ENCODE measurements at places on chromosomes 7 and 10. TPM values are rescaled to one million over a fixed set of nuclear protein-coding genes. Genes with fewer than 3 reads are reported as not detected.

- DNase-seq: no peak
Observed at GRCh38 chr10:117928741-117929140, 118.0 kb downstream of the RAB11FIP2 start.

WAPL gene
- 61.5 TPM for total RNA-seq

- DNase-seq: no peak
Observed at GRCh38 chr7:156889089-156889488, 3.9 kb downstream of the LMBR1 start.

CALML5 gene
- not detected for total RNA-seq

DNA sequence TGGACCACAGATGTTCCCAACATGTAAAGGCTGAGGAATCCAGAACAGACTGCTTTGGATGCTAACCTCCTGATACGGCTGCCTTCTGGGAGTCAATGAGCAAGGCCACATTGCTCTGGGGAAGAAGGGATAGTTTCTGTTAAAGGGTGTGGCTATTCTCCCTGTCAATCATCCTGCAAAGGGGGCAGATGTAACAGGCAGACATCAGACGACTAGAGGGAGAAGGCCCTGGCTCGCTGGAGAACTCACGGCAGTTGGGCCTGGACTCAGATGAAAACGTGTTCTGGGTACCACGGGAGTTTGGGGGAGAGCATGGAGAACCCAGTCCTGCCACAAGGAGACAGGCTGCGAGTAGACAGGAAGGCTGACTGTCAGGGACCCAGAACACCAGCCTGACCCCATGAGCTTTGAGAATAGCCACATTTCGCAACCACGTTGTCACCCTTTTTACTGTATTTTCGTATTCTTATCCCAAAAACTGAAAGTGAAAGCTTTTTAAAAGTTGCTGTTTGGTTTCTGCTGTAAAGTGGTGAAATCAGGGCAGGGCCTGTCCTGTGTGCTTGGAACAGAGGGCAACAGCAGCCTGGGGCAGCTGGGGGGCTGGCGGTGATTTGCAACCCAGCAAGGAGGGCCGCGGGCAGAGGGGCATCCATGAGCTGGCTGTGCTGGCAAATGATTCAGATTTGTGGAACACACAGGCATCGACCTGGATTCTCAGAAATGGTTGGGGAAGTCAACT, 95.3 kb downstream of the MYOF start:
- DNase-seq: no peak

DNA sequence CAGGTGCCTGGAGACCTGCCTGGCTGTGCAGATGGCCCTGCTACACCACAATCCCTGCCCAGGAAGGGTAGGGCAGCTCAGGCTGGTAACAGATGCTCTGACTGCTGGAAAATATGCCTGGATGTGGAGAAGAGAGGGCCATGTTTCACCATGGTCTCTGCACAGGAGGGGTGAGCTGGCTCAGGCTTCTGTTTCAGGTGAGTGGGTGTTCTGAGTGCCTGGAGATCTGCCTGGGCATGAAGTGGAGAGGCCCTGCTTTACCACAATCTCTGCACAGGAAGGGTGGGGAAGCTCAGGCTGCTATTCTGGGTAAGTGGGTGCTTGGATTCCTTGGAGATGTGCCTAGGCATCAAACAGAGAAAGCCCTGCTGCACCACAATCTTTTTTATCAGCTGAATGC, 350.1 kb downstream of the KIF20B start:
- DNase-seq: no peak

GRCh38 chr10:8392216-8392615, 337.7 kb downstream of the GATA3 start:
- DNase-seq: no peak

GRCh38 chr10:30806850-30807249, 177.3 kb upstream of the LYZL2 start:
- no peak for DNase-seq

FAM171A1 gene
- total RNA-seq: 14.8 TPM

DNA sequence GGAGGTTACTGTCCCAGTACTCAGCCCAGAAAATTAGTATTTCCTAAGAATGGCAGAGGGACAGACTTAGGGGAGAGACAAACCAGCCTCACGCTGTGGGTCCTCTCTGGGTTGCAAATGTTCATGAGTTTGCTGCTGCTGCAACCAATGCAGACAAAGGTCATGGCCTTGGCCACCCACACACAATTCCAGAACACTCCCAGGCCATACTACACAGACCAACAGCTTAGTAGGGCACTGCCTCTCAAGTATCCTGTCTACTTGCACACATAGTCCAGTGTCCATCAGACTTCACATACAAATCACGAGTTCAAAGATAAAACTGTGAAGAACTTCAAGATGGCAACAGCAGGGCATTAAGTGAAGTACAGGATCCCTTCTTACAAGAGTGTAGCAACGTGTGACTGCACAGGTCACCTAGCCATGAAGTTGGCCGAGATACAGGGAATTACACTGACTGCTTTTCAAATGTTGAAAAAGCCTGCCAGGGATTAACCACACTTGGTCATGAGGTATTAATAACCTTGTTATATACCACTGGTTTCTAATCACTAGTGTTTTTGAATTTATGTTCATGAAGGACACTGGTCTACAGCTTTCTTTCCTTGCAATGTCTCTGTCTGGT, 40.0 kb downstream of the ZNF33B start:
- DNase-seq: no peak

CALML3 gene
- not detected for total RNA-seq

GRCh38 chr10:89346405-89347254, 18.8 kb downstream of the IFIT3 start:
- DNase-seq: no peak

- DNase-seq: no peak
Observed at GRCh38 chr10:50990568-50991455, 83.5 kb upstream of the PRKG1 start.

- no peak for DNase-seq
Observed at GRCh38 chr10:119285495-119286267, 78.3 kb downstream of the GRK5 start.

GRCh38 chr7:150453181-150453580, 2.8 kb downstream of the GIMAP8 start:
- DNase-seq: no peak

- no peak for DNase-seq
Observed at GRCh38 chr7:12583922-12584321, 13.4 kb downstream of the SCIN start.

GRCh38 chr10:517872-518475, 171.5 kb downstream of the DIP2C start:
- DNase-seq: no peak

DOCK1 gene
- 82.3 TPM for total RNA-seq

GRCh38 chr7:81626008-81626407, 143.8 kb downstream of the HGF start:
- no peak for DNase-seq

DLG5 gene
- total RNA-seq: 28.1 TPM

MIOS gene
- 28.4 TPM for total RNA-seq

DNA sequence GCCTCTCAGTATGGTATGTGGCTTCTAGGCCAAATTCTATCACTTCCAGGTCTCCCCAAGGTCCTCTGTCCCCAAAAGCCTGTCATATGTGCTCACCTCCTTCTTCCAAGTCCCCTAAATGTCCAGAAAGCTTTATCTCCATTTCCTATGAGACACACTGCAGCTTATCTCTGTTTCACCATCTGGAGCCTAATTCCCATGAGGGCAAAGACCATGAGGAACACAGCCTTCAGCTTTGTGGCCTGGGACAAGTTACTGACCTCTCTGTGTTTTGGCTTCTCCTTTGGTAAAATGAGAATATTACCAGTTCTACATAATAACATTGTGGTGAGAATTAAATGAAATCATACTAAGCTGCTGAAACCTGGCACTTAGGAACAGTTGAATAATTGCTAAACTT, 19.2 kb downstream of the ST8SIA6 start:
- DNase-seq: no peak

THAP5 gene
- total RNA-seq: 12.6 TPM

GRCh38 chr7:138565071-138565450, 105.0 kb downstream of the TRIM24 start:
- DNase-seq: no peak

DNA sequence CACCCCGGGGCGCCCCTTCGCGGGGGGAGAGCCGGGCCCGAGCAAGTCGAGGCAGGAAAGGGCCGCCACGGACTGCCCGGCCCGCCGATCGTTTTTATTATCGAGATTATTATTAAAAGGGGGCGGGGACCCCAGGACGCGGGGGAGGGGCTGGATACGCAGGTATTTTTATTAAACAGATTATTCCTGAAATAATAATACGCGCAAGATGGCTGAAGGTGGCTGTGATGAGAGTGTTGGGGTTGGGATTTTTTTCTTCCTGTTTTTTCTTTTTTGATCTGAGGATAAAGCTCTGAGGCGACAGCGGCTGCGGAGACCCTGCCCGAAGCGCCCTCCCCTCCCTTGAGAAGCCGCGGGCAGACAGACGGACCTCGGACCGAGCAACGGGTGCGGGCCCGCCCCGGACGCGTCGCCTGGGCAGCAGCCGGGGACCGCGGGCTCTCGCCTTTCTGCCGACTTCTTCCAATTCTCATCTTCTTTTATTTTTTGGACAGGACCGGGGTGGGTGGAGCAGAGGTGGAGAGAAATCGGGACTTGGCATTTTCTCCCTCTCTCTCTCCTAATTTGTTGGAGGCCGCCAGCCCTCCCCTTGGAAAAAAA, 1.4 kb upstream of the TRIM8 start:
- no peak for DNase-seq

DNA sequence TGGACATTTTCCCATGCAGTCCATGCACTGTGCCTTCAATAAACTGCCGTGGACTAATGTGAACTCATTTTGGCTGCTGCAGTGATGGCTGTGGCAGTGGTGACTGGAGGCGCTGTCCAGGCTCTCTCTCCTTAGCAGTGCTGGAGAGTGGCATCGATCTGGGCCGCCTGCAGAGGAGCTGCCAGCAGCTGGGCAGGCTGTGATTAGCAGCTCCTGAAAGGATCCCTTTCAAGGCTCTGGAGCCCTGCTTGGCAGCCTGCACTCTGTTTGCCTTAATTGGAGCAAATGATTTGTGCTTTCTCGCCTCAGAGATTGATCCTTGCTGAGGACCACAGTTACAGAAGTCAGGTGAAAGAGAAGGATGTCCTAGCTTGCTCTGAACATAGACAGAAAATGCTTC, 130.1 kb upstream of the VWC2 start:
- DNase-seq: no peak

GRCh38 chr10:117619223-117619622, 76.7 kb downstream of the EMX2 start:
- DNase-seq: no peak

- DNase-seq: no peak
Observed at GRCh38 chr7:96135241-96135640, 186.7 kb downstream of the SLC25A13 start.

RELN gene
- 1.2 TPM for total RNA-seq

DNA sequence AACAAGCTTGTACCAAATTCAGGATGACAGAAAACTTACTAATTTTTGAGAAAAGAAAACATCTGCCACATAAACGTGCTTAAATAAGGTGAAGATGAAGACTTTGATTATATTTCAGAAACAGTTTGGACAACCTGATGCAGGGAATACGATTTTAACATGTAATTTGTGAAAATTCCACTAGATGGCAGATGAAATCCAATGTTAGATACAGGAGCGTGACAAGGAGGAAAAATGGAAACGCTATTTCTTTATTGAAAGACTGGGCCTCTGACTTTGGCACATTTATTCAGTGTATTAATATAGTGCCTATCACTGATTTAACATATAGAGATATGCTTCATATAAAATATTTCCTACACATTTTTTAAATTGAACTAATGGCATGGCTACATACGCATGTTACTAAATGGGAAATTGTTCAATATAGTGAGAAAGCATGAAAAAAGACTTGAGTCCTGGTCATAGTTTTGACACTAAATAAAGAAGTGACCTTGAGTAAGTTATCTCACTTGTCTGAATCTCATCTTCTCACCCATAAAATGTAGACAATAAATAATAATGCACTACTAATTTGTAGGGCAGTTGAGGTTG, 60.7 kb downstream of the CD36 start:
- no peak for DNase-seq

DNA sequence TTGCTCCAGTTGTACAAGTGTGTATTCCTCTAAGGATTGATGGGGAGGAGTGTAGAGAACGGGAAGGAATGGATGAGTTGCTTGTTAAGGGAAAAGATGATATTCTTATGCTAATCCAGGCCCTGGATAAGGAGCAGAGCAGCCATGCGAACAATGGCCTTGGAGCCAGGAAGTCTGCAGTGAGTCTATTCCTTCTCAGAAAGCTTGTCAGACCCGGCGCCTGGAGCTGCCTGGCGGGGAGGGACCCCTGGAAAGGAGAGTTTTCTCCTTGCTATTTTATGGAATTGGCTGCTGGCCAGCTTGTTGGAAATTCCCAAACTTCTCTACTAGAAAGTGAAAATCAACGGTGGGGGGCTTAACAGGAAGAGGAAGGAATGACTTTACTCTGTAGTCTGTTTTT, 89.1 kb downstream of the MMRN2 start:
- DNase-seq: no peak

DNA sequence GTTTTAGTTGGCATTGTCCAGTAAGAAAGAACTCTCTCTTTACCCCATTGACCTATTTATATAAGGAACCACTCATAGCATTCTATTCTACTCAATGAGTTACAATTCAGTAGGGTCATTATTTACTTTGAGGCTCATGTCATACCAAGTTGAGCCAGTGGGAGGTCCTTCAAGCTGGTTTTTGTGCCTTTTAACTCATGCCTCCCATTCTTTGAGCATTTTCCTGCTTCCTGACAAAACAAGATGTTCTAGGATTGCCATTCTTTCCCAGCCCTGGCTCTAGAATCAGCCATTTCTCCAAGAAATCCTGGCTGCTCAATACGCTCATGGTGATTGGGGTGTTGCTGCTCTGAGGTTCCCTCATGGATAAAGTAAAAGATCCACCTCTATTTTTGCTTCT, 250.1 kb downstream of the ABCA13 start:
- DNase-seq: no peak

PKD1L1 gene
- total RNA-seq: 81.7 TPM

- no peak for DNase-seq
Observed at GRCh38 chr10:23186697-23187096, 5.4 kb upstream of the PTF1A start.

SPDYE2 gene
- not detected for total RNA-seq

DNA sequence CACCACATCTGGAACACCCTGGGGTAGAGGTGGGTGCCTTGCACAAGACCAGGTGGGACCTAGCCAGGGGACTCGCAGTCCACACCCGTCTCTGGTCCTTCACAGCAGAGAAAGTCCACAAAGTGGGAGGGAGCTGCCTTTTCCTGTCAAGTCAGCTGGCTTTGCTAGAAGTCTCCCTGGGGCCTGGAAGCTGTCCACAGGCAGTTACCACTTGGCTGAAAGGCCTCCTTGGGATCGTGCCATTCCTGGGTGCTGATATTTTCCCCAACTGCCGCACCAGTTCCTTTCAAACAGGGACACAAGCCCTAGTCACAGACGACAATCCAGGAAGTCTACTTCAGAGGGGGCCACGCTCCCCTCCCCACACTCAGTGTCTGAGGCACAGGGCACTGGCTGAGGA, 75.4 kb downstream of the AFAP1L2 start:
- DNase-seq: no peak

CTTNBP2 gene
- total RNA-seq: 15.1 TPM

Data from omental fat pad (tissue), 4 donors.